ENCODE measurements at places on chromosomes 6 and 20.

DNA sequence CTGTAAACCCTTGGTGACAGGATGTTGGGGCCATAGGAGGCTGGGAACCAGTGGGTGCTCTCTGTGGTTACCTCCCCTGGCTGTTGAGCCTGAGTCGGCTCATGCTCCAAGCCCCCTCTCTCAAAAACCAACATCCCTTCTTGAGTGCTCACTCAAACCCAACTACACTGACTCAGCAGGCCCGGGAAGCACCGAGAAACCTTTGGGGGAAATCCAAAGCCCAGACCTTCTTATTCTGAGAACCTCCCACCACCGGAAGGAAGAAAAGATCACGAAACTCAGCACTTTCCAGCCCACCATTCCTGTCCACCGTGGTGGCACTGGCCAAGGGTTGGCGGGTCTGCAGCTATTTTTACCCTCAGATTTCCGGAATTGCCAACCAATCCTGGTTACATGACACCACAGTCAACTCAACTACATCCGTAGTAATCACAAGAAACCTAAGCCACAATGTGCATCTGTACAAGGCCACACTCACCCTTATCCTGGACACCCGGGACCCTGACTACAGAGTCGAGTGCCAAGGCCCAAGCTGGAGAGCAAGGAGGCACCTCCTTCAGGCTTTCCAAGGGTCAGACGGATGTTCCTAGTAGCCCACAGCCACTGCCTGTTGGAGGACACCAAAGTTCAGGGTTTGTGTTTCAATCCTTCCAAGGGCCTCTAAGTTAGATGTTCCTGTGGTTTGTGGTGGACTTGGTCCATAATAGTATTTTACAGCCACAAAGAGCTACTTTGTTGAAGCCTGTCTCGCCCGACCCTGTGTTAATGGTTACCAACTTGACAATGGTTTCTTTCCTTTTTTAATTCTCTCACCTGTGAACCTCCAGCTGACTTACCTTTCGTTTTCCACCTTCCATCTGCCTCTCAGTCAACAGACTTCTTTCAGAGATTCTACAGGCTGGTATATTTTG, 317.0 kb downstream of the CDC5L start:
- DNase-seq = peak; percentile 64

DNA sequence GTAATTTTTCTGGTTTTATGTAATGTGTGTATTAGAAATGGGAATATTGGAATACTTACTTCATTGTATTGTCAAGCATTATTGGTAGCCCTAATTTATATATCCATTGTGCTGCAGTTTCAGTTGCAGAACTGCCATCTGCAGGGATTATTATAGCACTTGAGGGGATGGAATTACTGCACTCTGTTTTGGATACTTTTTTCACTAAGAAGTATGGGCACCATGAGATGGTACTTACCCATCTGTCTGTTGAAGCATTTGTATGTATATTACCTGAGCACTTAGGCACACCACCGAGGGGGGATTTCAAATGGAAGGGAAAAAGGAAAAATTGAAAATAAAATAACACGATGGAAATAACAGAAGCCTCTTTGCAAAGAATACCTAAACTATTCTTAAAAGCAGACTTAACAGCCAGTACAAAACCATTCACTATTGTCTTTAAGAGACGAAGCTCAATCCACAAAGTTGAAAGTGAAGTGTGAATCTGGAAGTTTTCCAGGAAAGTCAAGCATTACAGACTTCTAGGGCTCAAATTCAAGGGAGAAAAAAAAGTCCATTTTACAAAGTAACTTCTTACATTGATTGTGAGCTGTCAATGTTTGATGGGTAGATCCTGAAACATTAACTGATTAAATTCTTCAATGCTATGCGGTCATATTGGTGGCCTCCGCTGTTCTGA, 318.7 kb downstream of the SOX4 start:
- no peak for DNase-seq

DNA sequence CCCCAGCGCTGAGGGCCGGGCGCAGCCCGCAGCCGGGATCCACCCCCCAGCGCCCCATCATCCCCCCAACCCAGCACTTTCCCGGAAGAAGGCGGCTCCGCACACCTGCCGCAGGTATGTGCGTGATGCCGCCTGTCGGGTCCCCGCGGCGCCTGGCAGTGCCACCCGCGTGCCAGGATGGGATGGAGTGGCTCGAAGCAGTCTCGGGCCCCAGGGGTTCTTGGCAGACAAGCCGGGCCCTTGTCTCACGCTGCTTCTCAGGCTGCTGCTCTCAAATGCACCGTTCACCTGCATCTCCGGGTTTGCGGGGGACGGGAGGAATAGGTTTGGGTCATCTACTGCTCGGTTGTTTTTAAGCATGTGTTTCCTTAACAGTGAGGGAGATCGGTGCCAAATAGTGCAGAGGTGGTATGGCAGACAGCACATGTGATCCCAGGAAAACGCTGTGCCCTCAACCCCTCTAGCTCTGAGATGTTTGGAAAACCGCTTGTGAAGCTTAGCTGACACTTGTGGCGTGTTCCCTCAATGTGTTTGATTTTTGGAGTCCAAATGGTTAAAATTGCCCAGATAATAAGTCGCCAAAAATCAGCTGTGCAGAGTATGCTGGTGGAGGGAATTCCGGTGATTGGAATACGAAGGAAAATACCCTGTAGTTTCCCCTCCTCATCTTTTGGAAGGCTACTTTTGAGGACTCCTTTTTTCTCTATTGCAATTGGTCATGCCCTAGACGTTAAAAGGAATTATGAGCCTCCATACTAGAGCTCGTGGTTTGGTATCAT, 926 bp downstream of the MYLIP start:
- DNase-seq = peak; percentile 70

DNA sequence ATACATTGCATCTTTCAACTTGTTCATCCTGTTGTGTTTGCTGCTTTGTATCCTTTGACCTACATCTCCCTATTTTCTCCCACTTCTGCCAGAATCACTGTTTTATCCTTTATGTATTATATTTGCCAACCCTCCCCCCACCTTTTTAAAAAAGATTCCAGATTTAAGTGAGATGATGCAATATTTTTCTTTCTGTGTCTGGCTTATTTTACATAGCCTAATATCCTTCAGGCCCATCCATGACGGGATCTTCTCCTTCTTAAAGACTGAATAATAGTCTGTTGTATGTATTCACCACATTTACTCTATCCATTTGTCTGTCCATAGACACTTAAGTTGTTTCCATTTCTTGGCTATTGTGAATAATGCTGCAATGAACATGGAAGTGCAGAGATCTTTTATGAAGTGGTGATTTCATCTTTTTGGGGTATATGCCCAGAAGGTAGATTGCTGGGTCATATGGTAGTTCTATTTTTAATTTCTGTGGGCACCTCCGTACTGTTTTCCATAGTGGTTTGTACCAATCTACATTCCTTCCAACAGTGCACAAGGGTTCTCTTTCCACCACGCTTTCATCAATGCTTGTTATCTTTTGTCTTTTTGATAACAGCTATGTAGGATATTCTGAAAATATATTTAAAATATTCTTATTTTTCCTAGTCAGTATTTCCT, 181.0 kb downstream of the CDKAL1 start:
- no peak for DNase-seq

GRCh38 chr6:89372506-89372901, 20.0 kb upstream of the UBE2J1 start:
- no peak for DNase-seq

- DNase-seq = no peak
Measured at GRCh38 chr20:51738877-51739447, 29.2 kb downstream of the ATP9A start.

DNA sequence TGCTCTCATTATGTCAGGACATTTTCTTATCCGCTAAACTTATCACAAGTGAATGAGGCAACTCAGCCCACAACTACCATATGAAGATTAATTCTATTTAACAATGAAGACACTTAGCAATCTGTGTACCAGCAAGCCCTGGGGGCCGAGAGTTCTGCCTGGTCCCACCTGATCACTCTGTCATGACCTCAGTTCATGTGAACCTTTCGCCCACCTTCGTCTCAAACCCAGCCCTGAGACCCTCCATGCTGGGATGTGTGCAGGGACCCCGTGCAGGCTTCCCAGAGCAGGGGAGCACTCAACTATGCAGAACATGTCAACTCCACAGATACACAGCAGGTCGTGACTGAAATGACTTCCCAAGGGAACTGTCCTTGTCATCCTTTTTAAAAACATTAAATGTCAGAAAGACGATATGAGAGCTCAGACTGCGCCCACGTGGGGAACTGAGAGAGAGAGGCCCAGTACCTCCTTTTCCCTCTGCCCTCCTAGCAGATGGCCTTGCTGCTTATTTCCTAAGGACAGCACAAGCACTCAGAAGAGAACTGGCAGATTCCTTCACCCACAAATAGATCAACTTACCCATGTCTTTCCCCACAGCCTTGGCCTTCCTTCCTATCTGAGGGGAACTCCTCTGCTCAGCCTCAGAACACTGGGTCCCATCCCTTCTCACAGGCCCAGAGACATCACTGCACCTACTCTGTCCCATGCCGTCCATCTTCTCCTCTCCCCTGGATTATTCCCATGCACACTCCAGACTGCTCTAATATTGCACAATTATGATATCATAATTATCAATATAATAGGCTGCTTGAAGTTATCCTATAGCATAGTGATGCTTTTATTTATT, 11.5 kb downstream of the ABHD12 start:
- DNase-seq = no peak

GRCh38 chr6:97813889-97814567, 531.0 kb upstream of the MMS22L start:
- DNase-seq = no peak

DNA sequence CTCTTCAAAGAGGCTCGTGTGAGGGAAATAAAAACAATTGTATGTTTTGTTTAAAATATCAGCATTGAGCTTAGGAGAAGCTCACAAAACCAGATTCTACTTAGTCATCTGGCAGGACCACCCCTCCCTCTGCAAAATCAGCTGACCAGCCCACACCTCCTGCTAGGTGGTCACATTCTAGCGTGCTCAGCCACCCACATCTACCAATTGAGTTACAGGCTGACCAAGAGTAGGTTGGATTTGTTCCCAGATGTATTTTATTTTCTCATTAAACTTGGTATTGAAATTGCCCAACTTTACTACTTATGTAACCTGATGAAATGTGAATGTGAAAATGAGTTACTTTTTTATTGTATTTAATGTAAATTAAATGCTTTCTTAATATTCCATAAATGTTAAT, 56.2 kb downstream of the SLC22A2 start:
- no peak for DNase-seq

- DNase-seq = no peak
Measured at GRCh38 chr20:25064561-25065071, 6.7 kb upstream of the ACSS1 start.

DNA sequence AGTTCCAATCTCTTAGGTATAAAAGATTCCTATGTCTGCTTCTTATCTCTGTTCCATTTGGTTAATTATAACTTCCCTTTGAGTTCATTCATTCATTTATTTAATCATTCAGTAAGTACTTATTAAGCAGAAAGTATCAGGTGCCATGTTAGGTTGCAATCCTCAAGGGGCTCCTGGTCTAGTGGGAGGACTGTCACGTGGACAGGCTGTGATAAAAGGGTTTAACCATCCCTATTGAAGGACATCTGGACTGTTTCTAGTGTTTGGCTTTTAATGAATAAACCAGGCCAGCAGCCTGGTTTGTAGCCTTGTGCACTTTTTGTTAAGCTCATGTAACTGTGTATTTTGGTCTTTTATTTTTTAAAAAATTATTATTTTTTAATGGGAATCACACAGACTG, 162.1 kb upstream of the OGFRL1 start:
- no peak for DNase-seq

DNA sequence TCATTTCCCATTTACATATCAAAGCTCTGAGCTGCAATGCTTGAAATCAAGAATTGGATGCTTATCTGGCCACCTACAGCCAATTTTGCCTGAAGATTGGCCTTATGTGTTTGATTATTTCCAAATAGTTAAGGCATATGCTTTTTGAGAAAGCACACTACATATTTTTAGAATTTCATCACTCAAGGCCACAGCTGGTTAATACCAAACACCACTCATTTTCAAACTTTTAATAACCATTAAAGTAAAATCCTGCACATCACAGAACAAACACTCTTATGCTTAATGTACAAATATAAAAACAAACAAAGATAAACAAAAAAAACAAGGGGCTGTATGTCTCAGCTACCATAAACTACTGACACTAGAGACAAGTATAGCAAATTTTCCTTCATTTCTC, 96.9 kb upstream of the HMGCLL1 start:
- no peak for DNase-seq

DNA sequence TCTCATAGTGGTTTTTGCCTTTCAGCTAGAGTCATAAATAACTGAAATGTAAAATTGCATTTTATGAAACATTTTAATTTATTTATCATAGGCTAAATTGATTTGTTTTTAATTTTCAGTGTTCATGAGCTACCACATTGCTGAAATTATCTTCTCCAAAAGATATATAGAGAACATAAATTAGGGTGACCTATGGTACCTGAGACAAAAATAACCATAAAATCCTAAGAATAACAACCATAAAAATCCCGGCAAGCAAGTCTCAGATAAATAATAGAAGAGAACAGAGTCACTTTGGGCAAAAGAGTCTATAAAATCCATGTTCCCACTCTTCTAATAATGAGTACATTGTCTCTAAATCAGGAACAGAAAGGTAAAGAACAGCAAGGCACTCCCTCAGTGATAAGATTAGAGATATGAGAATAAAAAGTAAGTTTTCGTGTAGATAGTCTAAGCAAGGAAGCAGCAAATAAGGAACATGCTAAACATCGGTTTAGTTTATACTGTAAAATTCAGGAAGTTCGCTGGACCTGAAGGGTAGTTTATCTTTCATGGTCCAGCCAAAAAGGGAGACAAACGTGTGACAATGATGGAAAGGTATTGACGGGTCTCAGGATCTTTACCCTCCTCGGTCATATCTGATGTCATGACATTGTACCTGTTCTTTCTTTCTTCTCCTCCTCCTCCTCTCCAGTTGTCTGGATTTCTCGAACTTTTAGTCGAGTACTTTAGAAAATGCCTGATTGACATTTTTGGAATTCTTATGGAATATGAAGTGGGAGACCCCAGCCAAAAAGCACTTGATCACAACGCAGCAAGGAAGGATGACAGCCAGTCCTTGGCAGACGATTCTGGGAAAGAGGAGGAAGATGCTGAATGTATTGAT, 117.6 kb downstream of the TMEM242 start:
- DNase-seq = no peak

DNA sequence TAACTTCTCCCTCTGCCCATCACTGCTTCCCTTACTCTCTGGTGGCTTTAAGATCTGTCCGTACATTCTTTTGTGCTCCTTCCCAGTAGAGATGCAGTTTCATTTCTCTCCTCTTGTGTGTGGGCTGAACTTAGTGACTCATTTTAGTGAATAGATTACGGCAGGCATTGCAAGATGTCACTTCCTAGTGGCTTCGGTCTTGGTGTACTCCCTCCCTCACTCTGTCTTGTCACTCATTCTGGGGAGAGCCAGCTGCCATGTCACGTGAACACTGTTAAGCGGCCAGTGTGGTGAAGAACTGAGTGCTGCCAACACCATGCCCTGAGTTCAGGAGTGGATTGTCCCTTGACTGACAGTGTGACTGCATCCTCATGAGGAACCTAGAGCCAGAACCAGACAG, 115.9 kb downstream of the OTOR start:
- DNase-seq = no peak
